ENCODE measurements at places on chromosomes 3 and 15.
A peak's percentile ranks its signal among the peaks of the same experiment; 100 is the strongest.

- no peak for DNase-seq
Measured at GRCh38 chr15:89299896-89300295, 34.7 kb downstream of the POLG start.

- peak; percentile 87 for DNase-seq
Measured at GRCh38 chr3:127027811-127028548, 45.1 kb downstream of the PLXNA1 start.

GRCh38 chr15:46901001-46901400 lies 816.3 kb upstream of the SEMA6D start:
- no peak for DNase-seq

DNA sequence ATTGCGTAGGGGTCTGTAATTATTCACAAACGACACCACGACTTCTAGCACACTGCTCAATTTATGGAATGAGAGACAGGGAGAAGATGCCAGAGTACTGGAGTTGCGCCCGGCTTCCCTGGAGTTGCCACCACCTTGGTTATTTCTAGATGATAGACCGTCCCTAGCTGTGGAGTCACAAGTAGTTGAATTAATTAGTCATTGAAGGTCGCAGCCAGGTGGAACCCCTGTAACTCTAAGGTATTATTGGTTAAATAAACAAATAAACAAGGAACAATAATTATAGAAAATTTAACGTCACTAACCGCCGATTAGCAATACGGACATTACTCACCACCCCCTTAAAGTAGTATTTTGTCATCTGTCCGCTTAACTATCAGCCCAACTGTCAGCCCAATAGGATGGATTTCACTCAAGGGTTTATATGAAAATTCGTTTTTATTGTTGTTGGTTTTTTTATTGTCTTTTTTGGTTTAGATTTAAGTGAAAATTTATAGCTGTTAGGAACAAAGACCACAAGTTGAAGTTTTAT lies 911 bp upstream of the AZI2 start:
- DNase-seq, result no peak

DNA sequence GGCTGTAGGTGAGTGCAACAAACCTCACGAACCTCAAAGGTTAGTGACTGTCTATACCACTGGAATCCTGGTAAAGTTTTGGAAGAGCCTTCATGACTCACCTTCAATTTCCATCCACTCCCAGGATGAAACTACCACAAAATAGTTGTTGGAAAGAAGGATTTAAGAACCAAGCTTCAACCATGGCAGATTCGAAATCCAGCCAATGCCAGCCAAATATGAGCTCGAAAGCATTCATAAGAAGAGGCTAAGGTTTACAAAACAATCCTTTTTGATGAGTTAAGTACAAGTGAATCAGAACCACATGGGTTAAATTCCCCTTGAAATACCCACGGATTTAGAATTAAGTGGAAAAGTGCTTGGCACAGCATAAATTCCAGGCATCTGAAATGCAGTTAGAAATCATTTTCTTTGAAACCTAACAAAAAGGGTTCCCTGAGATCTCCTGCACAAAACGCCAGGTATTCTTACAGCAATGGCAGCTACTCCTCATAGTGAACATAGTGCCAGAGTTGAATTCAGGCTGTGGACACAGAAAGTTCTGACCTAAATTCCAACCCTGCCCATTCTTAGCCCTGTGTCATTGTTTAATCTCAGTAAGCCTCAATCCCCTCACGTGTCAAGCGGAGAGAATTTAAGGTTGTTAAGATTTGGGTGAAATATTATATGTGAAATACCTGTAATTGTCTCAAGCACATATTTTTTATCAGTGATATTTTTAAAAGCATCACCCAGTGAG lies 89.2 kb downstream of the FBN1 start:
- no peak for DNase-seq

DNA sequence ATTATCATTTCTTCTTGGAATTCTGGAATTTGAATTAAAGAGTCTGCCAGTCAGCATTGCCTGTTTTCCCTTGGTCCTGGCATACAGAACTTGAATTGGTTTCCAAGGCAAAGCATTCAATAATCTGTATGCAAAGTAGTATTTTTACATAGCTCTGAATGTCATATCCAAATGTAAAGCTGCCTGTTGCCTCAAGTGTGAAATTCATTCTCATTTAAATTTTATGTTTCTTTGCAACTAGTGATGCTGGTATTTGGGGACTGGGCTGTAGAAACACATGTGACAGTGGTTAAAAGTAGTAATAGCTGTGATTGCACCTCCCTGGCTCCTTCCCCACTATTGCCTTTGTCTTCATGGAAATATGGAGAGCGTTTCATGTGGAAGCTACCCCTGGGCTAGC lies 743.9 kb upstream of the GOLIM4 start:
- DNase-seq, result no peak

DNA sequence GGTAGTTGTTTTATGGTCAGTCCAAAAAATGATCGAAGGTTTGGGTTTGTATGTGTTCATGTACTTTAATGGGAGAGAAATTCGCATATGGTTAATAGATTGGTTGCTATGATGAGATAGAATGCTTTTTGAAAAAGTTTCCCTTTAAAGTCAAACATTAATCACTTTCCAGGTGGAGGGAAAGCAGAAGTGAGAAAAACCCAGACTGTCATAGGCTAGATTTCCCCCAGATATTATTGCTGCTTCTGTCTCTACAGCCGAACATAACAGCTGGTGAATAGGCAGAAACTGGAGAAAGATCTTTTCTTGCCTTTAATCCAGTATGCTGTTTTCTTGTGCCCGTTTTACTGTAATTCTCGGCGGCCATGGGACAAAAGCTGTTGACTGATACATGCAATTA lies 287.6 kb downstream of the SOX2 start:
- DNase-seq, result no peak

Data from Peyer's patch (tissue), 4 donors.